Lower leg skin (tissue), 4 donors: ENCODE measurements at places on chromosomes 5 and 9.

DNA sequence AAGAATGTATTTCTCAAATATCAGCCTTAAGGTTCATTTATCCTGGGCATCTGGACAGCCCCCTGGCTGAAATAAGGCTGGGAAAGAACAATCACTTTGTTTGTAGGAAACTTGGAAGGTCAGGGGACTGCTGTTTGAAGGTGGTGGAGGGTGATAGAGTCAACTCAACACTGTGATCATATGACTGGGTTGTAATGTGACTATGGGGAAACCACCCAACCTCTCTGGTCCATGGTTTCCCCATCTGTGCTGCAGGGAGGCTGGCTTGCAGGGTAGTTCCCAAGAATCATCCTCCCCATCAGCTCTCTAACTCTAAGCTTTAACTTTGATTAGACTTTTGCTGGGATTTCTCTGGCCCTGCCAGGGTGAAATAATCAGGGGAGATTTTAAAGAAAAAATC is 10.0 kb downstream of the INSYN2B start:
- DNase-seq: no peak

DNA sequence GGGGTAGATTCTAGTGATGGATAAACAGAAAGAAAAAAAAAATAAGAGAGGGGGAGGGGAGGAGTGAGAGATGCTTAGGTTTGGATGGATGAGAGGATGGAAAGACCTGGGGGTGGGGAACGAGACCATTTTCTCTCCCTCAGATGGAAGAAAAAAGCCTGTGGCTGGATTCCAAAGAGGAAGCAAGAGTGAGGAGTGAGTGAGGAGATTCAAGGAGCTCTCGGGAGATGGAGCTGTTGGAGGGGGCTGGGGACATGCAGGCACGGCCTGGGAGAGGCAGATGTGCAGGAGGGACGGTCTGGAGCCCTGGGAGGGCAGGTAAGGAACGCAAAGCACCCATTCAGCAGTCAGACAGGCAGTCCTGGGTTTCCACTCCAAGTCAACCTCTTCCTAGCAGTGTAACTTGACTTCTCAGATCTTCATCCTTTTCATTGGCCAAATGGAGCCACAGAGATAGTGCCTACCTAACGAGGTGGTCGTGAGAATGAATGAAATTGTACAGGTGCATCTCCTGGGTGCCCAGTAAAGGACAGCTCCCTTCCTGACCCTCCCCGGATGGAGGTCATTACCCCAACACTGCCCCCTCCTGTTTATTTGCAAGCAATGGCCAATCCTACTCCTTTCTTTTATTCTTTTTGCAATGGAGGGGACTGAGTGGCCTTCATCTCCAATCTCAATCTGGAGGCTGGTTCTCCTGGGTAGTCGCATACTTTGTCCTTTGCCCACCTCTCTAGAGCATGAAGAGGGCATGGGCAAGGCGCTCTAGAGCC is 52.2 kb downstream of the PCDH1 start:
- DNase-seq: no peak

GRCh38 chr5:150109921-150110320 is 23.6 kb upstream of the CSF1R start:
- no peak for DNase-seq

- no peak for DNase-seq
Measured at GRCh38 chr5:172410662-172411483, 43.5 kb downstream of the SH3PXD2B start.

GRCh38 chr5:50441493-50441955 is 436 bp upstream of the EMB start:
- no peak for DNase-seq

GRCh38 chr9:2602704-2603116 is 18.9 kb upstream of the VLDLR start:
- DNase-seq: no peak

DNA sequence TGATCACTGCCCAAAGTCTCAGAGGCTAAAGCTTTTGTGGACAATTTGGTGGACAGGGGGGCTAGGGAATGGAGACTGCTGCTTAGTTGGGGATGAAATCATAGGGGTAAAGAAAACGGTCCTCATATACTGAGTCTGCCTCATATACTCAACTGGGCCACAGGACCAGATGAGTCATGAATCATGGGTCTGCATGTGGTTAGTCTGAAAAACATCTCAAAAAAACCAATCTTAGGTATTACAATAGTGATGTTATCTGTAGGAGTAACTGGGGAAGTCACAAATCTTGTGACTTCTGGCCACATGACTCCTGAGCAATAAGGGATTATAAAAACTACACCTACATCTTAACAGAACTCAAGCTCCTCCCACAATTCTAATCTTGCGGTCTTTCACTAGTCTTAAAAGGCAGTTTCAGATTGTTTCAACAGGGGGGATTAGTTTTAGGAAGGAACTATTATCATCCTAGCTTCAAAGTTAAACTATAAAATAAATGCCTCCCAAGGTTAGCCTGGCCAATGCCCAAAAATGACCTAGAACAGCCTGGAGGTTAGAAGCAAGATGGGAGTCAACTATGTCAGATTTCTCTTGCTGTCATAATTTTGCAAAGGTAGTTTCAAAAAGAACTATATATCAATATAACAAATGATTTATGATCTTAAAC is 17.5 kb downstream of the TMEM161B start:
- DNase-seq: no peak

GRCh38 chr9:17081814-17082213 is 53.0 kb upstream of the CNTLN start:
- no peak for DNase-seq

DNA sequence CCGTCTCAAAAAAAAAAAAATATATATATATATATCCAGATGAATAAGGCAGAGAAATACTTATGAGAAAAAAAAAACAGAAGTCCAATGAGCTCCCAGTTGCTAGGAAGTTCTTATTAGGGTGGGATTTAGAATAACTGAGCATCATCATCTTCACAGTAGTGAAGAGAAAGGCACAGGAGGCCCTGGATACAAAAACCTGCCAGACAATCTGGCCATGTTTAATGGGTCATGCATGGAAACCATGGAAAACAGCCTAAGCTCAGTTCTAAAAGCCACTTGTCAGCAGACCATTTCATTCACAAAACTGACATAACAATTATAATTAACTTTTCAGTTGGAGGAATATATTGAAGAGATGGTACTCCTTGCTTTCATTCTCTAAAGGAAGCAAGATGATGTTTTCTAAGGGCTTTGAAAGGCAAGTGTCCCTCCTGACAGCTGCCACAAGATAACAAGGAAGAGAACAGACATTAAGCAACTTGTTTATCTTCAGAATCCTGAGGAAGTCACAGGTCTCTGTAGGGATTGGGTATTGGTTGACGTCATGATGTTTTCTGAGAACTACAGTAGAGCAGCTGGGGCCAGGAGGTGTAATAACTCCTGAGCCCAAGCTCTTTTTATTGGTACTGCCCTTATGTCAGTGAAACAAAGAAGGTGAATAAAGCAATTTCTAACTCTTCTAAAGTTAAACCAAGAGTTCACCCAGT is 463.1 kb downstream of the DMAC1 start:
- no peak for DNase-seq

DNA sequence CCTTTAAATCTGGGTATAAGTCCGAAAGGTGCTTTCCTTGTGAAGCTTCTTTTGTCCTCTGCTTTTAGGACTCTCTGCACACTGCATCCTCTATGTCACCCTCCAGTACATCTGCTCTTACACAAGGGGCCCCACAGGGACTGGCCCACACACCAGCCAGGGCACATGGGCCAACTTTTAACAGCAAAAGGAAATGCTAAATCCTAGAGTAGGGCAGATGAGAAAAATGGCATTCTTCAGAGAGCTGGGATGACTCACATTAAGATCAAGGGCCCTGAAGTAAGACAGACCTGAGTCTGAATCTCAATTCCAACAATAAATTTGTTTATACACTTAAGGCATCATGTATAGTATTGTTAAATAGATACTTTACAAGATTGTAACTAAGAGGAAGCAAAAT is 40.3 kb upstream of the CDKN2B start:
- no peak for DNase-seq

DNA sequence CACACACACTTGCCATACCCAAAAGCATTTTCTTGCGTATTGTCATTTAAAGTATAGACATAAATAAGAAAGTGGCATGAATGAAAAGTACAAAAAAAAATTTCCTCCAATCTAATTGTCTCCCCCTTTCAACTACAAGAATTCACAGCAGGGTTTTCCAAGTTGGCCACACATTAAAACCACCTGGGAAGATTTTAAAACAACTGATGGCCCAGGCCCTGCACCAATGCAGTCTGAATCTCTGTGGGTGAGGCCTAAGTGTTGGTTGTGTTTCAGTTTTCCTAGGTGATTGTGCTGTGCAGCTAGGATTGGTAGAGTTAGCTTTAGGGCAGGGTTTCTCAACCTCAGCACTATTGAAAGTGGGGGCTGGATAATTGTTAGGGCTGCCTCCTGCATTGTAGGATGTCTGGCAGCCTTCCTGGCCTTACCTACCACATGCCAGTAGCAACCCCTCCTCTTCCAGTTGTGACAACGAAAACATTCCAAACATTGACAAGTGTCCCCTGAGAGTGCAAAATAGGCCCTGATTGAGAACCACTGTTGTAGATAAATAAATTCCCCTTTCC is 337.1 kb downstream of the KIAA0825 start:
- DNase-seq: no peak

DNA sequence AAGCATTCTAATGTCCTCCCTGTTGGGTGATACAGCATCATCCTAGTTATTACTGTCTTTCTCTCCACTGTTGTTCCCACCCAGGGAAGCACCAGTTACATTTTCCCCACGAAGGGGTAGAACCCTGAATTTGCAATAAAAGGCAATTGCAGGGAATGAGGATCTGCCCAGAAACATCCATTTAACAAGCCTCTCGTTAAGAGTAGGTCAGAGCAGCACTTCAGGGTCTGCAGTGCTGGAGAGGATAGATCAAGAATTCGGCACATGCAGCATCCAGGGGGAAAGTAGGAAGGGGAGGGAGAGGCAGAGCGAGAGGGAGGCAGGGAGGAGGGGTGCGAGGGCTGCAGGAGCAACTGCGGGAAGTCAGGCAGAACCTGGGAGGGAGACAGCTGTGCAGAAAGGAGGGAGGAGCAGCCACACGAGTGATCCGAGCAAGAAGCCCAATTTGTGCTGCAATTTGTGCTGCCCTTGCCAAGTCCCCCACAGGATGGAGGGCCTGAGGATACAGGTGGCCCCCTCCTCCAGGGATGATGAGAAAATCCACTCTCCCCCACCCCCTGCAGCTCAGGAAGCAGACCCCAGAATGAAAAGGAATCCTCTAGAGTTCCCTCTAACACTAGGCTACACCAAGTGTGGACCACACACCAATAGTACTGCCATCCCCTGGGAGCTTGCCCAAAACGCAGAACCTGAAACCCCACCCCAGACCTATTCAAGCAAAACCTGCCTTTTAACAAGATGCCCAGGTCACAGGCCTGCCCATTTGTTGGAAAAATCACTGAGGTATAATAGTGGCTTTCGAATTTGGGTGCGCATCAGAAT is 62.2 kb downstream of the EPB41L4B start:
- no peak for DNase-seq

GRCh38 chr5:72849546-72849945 is 33.1 kb downstream of the TNPO1 start:
- no peak for DNase-seq

DNA sequence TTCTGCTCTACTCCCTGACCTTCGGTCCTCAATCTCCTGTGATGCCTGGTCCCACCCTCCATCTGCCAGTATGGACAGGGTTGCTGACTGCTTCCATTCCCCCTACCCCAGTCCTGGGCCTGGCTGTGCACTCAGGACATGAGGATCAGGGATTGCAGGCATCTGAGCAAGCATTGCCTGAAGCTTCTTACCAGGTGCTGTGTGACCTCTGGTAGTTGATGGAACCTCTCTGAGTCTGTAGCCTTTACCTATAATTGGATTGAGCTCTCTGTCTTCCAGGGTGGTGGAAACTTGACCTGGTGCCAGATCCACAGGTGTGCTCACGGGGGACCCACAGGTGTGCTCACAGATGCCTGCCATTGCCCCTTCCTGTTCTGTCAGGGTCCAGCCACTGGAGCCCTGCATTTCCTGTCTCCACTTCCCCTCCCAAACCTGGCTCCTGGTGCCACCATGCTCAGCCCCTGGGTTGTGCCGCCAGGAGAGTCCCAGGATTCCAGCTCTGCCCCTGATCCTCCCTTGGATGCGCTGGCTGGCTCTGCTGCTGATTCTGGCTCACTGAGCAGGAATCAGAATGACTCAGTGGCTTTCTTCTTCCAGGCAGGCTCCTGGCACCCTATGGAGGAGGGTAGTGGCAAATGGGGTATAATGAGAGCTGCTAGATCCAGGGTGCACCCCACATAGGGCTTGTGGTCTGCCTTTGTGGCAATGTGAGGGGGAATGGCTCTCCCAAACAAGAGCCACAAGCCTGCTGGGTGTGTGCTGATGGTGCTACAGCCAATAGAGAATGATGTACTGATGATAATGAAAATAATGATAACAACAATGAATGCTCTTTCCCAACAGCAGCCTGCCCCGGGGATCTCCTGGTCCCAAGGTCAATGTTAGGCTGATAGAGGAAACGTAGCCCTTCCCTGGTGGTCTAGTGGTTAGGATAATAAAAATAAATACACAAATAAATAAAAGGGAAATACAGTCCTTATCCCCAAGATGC is 35.2 kb upstream of the PSD2 start:
- DNase-seq: no peak

DNA sequence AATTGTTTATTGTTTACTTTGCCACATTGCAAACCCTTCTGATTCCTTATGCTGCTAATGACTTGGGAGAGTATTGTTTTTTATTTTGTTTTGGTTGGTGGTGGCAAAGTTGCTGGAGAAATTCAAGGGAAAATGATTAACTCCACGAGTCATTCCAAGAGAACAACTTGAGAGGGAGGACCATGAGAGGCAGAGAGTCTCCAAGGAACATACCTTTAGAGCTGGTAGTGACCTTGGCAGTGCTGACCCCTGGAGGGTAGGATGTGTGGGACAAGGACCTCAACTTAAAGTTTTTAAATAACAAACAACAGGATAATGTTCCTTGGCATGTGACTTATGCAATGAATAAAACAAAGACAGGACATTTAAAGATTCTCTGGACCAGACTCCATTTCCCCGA is 139.7 kb downstream of the LRRC70 start:
- no peak for DNase-seq

- no peak for DNase-seq
Measured at GRCh38 chr9:98117984-98118639, 910 bp downstream of the TRIM14 start.

DNA sequence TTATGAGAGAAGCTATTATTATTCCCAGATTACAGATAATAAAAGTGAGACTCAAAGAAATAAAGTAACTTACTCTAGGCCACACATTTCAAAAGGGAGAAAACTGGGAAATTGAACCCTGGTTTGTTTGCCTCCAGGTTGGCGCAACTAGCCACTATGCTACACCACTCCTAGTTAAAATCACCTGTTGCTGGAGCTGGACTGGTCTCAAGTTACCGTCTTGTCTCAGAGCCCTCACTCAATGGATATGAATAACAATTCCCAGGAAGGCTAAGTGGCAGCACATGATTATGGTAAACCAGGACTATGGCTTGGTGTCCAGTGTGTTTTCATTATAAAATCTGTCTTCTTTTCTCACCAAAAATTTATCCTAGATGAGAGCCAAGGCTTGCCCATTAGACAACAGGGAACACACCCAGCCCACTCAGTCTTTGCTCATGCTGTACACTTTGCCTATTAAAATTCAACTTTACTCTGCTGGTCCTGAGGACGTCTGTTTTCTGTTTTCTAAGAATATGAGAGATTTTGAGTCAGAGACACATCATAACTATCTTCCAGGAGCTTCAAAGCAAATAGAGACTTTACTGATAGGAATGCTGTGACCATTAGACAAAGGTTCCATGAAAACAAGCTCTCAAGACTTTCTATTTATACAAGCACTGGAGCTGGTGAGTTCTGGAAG is 58.1 kb downstream of the ADRB2 start:
- no peak for DNase-seq

- no peak for DNase-seq
Measured at GRCh38 chr5:140674211-140674610, 835 bp upstream of the DND1 start.

GRCh38 chr5:180784497-180785097 is 18.0 kb downstream of the MGAT1 start:
- peak; percentile 75 for DNase-seq
